ENCODE measurements at places on chromosomes 12 and 14.

DNA sequence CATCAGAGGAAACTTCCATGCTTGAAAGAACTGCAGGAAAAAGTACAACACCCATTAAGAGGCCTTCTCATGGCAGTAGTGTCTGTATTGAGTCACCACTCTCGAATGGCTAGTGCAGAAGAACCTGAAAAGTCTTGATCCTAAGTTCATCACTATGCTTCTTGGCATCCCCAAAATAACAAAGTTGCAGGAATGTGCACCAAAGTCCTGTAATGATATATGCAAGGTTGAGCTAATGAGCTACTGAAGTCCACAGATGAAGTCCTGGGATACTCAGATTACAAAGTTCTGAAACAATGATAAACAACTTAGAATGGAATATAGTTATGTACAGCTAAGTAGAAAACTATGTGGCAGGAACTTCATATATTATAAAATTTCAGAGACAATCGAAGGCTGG is 545.4 kb downstream of the FOXG1 start:
- no peak for DNase-seq

DNA sequence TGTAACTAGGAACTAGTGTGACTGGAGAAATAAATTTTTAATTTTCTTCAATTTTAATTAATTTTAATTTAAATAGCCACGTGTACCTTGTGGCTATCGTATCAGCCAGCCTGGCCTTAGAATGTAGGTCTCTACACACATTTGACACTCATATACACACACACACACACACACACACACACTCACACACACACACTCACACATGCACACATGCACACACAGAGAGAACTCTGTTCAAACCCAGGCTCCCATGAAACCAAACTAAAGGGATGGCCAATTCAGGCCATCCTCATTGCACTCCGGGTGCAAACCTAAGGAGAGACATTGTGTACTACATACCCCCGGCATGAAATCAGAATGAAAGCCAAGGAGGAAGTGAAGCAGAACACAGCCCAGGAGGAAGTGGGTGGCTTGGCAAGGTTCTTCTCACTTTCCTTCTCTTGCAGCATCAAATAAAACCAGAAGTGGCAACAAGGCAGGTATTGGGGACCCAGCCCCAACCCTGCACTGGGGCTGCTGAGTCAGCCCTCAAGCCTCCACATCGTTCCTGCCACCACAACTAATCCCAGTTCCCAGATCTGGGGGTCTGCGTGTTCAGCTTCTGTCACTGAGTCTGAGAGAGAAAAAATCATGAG is 26.2 kb upstream of the CHPT1 start:
- peak; percentile 60 for DNase-seq

GRCh38 chr12:16475521-16475920 is 128.1 kb downstream of the MGST1 start:
- no peak for DNase-seq

DNA sequence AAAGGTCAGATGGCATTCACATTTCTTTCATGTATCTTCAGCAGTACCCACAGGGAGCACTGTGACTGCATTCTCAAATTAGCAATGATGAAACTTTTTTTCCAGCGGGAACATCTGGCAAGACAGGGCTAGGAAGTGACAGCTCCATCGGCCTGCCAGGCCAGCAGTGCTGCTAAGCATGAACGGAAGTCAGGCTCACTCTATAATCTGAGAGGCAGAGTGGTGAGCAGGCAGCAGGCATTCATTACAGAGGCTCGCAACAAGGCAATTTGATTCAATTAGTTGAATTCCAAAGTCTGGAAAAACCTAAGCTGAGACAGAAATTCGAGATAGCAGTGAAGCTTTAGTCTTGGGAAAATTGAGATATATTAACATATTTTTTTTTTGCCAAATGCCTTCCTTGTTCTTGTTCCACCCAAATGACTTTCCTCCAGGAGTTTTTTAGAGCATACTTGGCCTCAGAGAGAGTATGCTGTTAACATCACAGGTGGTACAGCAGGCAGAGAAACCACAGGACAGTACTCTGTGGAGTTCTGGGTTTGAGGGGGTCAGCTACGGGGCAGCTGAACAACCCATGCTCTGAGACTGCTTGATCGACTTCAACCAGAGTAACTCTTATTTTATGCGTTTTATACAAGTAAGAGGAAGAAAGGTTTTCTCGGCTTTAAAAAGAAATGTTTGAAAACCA is 414.9 kb downstream of the APAF1 start:
- DNase-seq: no peak

DNA sequence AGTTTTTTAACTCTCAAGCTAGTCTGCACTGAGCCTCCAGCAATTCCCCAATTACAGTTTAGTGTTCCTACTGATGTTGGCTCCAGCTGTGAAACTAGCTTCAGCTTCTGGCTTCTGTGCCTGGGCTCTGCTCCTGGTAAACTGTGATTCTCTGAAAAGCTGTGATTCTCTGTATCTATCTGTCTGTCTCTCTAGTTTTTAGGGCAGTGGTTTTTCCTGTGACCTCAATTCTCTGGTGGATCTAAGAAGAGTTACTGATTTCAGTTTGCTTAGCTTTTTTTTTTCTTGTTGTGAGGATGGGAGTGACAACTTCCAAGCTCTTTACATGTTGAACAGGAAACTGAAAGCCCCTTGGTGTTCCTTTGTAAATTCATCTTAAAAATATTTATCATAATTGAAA is 3.8 kb upstream of the HIF1A start:
- no peak for DNase-seq

DNA sequence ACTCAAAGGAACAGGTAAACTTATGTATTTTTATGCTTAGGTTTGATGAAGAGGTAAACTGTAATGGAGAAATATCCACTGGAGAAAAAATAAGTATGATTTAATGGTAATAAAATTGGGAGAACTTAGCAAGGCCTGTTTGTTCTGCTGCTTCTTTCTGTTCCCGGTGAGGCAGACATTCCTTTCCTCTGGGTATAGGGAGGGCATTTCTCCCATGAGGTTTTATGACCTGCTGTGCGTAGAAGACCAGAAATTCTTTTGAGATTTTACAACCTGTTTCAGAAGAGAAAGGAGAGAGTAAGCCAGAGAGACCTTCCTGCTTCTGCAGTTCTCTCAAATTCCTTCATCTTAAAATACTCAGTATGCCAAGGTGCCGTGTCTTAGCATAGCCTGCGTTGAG is 139.4 kb upstream of the RMST start:
- no peak for DNase-seq

- DNase-seq: no peak
These were observed 68.6 kb upstream of the SYT1 start for GRCh38 chr12:78795934-78796445.

DNA sequence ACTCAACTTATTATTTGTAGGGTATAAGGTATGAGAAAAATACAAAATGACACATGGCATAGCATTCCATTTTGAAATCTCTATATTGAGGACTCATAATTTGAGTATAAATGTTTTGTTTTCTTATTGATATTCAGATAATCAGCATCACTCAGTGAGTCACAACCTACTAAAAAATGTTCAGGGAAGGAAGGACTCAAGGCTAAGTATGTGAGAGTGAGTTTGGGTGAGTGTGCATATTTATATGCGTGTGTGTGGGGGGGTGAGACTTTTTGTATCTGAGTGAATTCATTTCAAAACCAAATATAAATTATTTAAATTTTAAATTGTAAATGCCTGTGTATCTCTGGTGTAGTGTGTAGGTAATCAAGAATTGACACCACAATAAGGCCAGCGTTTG is 87.8 kb upstream of the PRKD1 start:
- DNase-seq: no peak

GRCh38 chr14:75960231-75960630 is 21.6 kb downstream of the TGFB3 start:
- no peak for DNase-seq

- no peak for DNase-seq
These were observed 377.3 kb upstream of the E2F7 start for GRCh38 chr12:77442633-77443032.

GRCh38 chr12:89016970-89017778 is 335.1 kb downstream of the DUSP6 start:
- DNase-seq: peak; percentile 76

GRCh38 chr12:109835827-109836226 is 2.6 kb upstream of the TRPV4 start:
- no peak for DNase-seq

DNA sequence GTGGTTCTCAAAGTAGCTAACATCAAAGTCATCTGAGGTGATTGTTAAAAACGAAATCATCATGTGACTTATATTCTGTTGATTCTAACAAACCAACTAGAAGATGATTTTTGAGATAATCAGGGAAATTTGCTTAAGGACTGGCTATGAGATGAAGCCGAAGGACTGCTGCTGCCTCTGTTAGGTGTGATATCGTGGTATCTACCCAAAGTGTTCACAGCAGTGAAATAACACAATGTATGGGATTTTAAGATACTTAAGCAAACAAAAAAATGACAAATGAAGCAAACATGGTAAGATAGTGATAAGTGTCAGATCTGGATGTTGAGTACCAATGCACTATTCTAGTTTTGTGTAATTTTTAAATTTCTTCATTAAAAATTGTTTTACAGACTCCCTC is 59.1 kb downstream of the GXYLT1 start:
- no peak for DNase-seq

GRCh38 chr12:124365726-124366430 is 71.0 kb downstream of the RFLNA start:
- no peak for DNase-seq

GRCh38 chr12:22626406-22626805 is 1.4 kb downstream of the ETNK1 start:
- peak; percentile 28 for DNase-seq

DNA sequence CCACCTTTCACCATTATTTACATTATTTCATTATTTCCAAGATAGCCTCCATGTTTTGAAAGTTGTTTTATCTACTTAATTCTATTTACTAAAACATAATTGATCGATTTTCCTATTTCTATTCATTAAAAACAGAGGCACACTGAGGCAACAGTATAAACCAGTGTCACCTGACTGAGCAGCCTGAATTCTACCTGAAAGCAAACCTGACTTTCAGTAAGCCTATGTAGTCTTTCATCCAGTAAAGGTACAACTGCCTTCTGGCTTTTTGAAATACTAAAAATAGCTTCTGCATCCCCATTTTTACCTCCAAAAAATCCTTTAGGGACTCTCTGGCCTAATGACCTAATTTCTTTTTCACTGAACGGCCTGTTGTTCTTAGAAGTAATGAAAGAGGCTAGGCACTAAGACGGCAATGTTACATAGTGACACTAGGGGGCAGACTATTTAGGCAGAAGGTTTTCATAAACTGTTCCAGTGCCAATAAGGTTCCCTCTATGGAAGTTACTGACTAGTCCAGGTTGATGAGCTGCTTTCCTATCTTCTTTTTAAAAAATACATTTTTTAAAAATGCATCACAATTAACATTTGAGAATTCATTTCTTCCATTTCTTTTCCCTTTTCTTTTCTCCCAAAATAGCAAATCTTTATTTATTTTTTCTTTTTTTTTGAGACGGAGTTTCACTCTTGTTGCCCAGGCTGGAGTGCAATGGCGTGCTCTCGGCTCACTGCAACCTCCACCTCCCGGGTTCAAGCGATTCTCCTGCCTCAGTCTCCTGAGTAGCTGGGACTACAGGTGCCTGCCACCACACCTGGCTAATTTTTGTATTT is 17.5 kb downstream of the ANAPC5 start:
- peak; percentile 49 for DNase-seq

DNA sequence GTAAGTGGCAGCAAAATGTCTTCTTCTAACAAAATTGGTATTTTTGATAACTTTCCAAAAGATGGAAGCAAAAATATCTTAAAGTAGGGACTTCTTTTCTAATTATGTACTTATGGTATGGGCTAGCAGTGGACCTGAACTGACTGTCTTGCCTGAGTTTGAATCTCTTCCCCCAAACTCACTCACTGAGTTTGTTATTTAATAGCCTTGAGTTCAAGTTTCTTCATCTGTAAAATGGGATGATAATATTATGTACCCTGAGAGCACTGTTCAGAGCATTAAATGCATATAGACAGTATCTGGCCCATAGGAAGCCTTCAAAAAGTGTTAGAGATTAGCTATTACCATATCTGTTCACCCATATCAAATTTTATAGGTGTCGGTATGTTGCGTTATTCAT is 210.4 kb upstream of the NUDT4 start:
- DNase-seq: no peak

DNA sequence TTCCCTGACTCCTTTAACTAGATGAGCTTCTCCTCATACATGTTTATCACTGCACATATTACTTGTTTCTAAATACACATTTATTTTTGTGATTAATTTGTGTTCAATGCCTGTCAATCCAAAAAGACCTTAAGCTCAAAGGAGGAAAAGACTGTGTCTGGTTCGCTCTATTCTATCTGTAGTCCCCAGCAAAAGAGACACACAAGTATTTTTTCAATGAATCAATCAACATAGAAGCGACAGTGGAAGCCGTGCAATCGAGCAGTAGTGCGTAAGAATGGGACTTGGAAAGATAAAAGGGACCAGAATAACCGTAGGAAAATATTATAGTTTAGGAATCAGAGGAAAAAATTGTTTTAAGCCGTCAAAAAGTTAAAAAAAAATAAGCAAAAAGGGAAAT is 951 bp downstream of the WDHD1 start:
- no peak for DNase-seq

- DNase-seq: no peak
These were observed 121.2 kb downstream of the PRICKLE1 start for GRCh38 chr12:42468341-42468821.

DNA sequence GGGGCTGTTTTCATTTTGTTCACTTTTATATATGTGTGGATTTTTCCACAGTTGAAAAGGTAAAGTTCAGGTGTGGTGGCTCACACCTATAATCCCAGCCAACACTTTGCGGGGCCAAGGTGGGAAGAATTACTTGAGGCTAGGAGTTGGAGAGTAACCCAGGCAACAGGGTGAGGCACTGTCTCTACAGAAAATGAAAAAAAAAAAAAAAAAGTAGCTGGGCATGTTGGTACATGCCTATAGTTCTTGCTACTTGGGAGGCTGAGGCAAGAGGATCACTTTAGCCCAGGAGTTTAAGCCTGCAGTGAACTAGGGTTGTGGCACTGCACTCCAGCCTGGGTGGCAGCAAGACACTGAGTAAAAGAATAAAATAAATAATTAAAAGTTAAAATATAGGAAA is 326.5 kb downstream of the NAV3 start:
- DNase-seq: no peak

DNA sequence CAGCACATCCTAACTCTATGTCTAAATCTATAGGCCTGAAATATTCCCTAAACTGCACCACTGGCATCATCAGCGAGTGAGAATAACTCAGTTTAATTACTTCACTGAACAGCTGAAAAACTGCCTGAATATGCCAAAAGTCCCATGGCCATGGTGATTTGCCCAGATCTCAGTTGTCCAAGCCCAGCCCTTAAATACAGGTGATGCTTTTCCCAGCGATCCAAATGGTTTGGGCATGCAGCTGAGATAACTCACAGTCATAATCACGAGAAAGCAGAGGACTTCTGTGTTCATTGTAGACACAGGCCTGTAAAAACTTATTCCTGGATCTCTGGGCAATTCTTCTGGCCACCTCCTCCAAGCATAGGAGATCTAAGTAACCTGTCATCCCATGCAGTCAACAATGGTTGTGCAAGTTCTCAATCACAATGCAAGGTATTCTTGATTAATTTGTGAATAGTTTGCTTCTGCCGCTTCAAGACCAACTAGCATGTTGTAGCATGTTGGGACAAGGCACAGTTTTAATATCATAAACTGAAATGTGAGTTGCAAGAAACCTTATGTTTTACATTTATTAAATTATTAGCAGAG is 40.5 kb downstream of the DUSP6 start:
- no peak for DNase-seq

- DNase-seq: no peak
These were observed 163.6 kb upstream of the NAV3 start for GRCh38 chr12:77667101-77667500.

GRCh38 chr12:103181366-103182152 is 224.1 kb downstream of the ASCL1 start:
- DNase-seq: no peak

- no peak for DNase-seq
These were observed 59.0 kb downstream of the CDC42BPB start for GRCh38 chr14:102998393-102998792.
